ENCODE measurements at places on chromosomes 13 and 19.

DNA sequence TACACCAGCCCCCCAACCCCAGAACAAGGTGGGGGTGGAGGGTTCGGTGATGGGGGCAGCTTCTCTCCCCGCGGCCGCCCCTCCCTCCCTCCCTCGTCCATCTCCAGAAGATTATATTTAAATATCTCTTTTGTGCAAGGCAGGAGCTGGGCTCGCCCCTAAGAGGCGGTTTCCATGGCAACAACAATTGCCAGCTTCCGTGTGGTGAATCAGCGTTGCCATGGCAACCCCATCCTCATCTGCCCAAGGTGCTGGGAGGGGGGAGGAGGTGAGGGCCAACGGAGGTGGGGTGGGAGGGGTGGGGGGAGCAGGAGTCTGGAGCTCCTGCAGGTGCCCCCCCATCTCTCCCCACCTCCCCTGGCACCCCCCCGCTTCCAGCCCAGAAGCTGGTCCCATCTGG lies 46.4 kb downstream of the CELF5 start:
- peak; percentile 66 for DNase-seq

DNA sequence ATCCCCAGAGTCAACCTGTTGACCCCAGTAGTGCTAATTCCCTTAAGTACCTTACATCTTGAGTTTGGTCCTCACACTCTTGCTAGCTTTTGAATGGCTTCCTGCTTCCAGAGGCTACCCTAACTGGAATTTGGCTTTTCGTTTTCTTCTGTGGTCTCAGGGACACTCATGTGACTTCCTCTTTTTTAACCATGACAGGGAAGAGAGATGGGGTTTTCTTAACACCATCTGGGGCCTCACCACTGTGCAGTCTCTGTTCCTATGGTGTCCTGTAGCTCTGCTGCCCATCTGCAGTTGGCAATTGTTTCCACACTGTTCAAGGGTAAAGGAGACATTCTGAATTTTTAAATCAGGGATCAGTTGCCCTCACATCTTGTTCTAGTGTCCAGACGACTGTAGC lies 66.7 kb downstream of the SLC10A2 start:
- DNase-seq = no peak

GRCh38 chr13:95275322-95276036 lies 25.8 kb downstream of the ABCC4 start:
- DNase-seq = peak; percentile 79

DNA sequence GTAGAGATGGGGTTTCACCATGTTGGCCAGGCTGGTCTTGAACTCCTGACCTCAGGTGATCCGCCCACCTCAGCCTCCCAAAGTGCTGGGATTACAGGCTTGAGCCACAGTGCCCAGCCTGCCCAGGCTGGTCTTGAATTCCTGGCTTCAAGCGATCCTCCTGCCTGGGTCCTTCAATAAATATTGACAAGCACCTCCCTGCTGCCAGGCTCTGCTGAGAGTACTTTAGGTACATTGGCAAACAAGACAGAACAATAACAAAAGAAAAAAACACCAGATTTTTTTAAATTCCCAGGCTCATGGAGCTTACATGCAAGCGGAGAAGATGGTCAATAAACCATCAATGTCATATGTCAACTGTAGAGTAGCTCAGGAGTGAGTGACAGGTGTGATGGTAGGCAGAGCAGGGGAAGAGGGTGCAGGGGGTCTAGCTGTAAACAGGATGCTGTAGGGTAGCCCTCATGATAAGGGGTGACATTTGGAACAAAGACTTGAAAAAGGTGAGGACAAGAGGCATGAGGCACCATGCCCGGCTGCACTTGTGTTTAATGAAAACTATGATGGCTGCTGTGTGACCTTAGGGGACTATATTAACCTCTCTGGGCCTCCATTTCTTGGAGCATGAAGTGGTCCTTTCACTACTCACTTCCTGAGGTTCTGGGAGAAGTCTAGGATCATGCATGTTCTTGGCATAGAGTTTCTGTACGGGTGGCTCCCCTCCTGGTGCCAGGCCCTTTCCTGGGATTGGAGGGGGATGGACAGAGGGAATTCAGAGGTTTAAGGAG lies 19.6 kb downstream of the SULT2B1 start:
- DNase-seq = no peak

- DNase-seq = no peak
Observed at GRCh38 chr19:56341948-56342347, 27.3 kb upstream of the ZSCAN5A start.

DNA sequence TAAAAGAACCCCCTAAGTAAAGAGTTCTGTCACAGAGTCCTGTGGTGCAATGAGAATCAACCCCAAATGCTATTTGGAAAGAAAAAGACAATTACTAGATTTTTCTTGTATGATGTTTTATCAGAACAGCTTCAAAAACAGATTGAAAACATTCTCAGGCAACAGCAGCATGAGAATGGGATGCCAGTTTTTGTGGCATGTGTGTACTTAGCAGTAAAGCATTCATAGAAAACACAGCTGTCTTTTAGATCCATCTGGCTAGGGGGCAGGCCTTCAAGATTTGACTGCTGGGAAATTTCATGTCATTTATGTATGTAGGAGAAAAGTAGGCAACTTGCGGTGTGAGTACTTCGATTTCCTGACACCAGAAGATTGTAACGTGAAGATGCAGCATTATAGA lies 170.5 kb upstream of the HTR2A start:
- no peak for DNase-seq

- DNase-seq = no peak
Observed at GRCh38 chr13:30148786-30149185, 158.6 kb downstream of the KATNAL1 start.

GRCh38 chr13:48723168-48723567 lies 69.4 kb downstream of the CYSLTR2 start:
- DNase-seq = no peak

- no peak for DNase-seq
Observed at GRCh38 chr13:93467175-93467574, 240.6 kb downstream of the GPC6 start.

GRCh38 chr13:103671547-103671946 lies 605.3 kb upstream of the SLC10A2 start:
- DNase-seq = no peak

DNA sequence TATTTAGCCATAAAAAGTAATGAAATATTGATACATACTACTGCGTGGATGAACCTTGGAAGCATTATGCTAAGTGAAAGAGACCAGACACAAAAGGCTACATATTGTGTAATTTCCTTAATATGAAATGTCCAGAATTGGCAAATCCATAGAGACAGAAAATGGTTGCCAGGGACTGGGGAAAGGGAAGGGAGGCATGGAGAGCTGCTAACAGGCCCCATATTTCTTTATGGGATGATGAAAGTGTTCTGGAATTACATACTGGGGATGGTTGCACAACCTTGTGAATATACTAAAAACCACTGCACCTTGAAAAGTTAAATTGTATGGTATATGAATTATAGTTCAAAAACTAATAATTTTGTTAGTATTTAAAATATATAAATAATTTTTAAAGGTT lies 3.6 kb downstream of the IFT88 start:
- no peak for DNase-seq

DNA sequence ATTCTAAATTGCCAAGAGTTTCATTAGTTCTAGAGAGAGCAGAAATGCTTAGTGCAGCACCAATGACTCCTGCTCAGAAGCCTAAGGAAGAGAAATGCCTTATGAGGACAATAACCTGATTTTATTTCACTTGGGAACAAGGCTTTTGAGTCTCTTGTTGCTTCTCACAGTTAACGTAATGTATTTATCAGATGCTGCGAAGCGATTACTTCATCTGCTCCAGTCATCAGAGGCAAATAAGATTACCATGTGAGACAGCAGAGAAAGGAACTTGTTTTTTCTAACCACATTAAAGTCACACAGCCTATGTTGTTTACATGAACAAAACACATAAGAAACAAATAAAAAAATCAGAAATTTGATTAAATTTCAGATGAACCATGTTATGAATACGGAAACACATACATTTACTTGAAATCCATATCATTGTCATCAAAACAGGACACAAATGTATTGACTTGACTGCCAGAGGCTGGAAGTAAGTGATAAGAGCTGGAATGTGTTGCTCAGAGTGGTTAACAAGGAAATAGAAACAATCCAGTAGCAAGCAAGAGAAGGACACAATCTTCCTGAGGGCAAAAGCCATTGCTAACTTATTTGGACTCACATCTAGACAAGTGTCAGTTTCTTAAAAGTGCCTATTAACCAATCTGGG lies 147.3 kb downstream of the LHFPL6 start:
- DNase-seq = no peak

DNA sequence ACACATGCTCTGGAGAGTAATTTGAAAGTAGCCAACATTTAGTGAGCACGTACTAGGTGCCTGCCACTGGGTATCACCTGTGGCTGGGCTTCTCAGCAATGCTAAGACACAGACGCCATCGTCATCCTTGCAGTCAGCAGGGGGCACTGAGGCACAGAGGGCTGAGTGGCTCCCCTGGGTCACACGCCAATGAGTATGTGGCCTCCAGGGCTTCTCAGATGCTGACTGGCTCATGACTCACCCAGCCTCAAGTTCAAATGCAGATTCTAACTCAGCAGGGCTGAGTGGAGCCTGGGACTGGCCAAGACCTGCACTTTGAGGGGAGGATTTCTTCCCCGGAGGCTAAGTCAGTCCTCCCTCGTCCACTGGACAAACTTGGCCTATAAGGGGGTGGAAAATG lies 115.1 kb upstream of the CACNA1A start:
- DNase-seq = no peak

GRCh38 chr19:29806098-29806866 lies 5.5 kb upstream of the CCNE1 start:
- peak; percentile 61 for DNase-seq

DNA sequence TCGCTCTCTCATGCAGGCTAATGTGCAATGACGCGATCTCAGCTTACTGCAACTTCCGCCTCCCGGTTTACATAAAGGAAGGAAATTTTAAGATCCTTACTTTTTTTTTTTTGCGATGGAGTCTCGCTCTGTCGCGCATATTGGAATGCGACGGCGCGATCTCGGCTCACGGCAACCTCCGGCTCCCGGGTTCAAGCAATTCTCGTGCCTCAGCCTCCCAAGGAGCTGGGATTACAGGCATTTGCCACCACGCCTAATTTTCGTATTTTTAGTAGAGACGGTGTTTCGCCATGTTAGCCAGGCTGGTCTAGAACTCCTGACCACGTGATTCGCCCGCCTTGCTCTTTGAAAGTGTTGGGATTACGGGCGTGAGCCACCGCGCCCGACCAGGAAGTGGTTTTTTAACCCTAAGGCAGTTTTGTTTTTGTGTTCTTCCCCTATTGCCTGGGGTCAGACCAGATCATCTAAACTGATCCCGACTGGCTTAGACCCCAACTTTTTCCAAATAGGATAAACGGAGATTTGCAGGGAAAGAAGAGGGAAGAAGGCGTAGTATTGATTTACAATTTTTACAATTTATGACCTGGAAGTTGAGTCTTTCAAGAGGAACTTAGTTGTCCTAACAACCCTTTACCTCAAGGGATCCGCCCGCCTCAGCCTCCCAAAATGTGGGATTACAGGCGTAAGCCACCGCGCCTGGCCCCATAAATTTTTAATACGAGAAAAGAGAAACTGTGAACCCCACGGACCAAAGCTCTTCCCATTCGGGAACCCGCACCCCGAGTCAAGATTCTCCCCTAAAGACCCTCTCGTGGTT lies 142.0 kb downstream of the ZNF737 start:
- DNase-seq = no peak

Measured in HAP-1 (cell line).